ENCODE measurements at places on chromosomes 7 and 10.

GRCh38 chr10:49518982-49519578 is 19.8 kb downstream of the ERCC6 start:
- DNase-seq, result no peak

DNA sequence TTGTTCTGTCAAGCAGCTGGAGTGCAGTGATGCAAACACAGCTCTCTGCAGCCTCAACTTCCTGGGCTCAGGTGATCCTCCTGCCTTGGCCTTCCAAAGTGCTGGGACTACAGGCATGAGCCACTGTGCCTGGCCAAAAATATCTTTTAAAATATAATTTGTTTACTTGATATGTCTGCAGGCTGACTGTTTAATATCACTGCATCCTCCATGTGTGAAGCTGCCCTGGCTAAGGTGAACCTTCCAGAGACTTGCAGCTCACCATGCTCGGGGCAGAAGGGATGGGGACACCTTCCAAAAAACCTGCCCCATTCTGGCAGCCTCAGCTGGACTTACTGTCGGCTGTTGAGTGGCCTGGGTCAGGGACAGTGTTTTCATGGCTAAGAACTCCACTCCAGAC is 57.6 kb upstream of the DDC start:
- no peak for DNase-seq

- no peak for DNase-seq
Measured at GRCh38 chr10:1977461-1977860, 240.1 kb upstream of the ADARB2 start.

DNA sequence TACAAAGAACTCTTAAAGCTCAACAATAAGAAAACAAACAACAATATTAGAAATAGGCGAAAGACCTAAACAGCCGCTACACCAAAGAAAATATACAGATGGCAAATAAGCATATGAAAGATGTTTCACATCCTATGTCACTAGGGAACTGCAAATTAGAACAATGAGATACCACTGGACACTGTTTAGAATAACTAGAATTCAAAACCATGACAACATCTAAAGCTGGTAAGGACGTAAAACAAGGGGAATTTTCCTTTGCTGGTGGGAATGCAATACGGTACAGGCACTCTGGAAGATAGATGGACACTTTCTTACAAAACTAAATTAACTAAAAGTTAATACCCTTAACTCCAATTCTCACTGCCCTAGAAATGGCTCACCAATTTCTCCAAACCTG is 44.5 kb downstream of the THSD7A start:
- no peak for DNase-seq

Data from H1 (cell line).